ENCODE measurements at places on chromosomes 5 and 9. TPM values are rescaled to one million over a fixed set of nuclear protein-coding genes. Genes with fewer than 3 reads are reported as not detected.

Gene ADGRV1
- total RNA-seq: 0.17 TPM

Gene ADRA1B
- total RNA-seq: 0.26 TPM

Gene SLC9A3
- 0.51 TPM for total RNA-seq

Gene ITK
- total RNA-seq: not detected

Gene TXNDC8
- not detected for total RNA-seq

Gene C9orf153
- 0.51 TPM for total RNA-seq

Gene MUSK
- total RNA-seq: 0.66 TPM

Gene PCDHA5
- not detected for total RNA-seq

Gene ADGRD2
- not detected for total RNA-seq

Gene UNC13B
- total RNA-seq: 38.3 TPM

Gene ASPN
- total RNA-seq: 10.4 TPM

Gene TSPAN17
- 29.0 TPM for total RNA-seq

Gene MYO10
- 95.5 TPM for total RNA-seq

Gene CDX1
- total RNA-seq: 0.33 TPM

Gene NEUROG1
- total RNA-seq: not detected

Gene DCAF12
- 10.8 TPM for total RNA-seq

Gene INSL6
- not detected for total RNA-seq

Gene IL4
- total RNA-seq: not detected

Gene TAF1L
- total RNA-seq: under 0.01 TPM

Gene LTC4S
- 0.83 TPM for total RNA-seq

Gene PCDHGA1
- 1.8 TPM for total RNA-seq

Gene CER1
- total RNA-seq: not detected

Gene SNCAIP
- 5.1 TPM for total RNA-seq

Gene MARVELD2
- total RNA-seq: 1.3 TPM

Gene MOB3B
- total RNA-seq: under 0.01 TPM

Gene HEMGN
- total RNA-seq: not detected

Gene SEMA5A
- total RNA-seq: 17.7 TPM

Gene ALDH7A1
- total RNA-seq: 44.8 TPM

Gene TMEM252
- total RNA-seq: not detected

Gene WHRN
- 0.51 TPM for total RNA-seq

Gene CDH9
- total RNA-seq: not detected
